ENCODE measurements at places on chromosomes 7 and 10.
A peak's percentile ranks its signal among the peaks of the same experiment; 100 is the strongest.

DNA sequence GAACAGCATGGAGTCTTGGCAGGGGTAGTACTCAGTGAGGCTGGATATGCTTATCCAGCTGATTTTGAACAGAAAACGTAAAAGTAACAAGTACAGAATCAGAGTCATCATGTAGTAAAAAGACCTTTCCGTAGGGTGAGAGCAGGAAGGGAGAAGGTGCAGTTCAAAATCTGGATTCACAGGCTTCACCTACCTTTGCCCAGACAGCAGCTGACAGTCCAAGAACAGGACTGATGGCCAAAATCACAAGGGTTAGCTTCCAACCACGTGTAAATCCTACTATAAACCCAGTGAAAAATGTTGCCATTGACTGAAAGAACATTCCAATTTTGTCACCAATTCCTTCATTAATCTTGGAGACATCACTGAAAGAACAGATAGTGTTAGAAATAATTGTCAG lies 34.8 kb downstream of the ABCB1 start:
- DNase-seq = no peak

- no peak for DNase-seq
Measured at GRCh38 chr7:105963038-105963667, at the start of gene CDHR3. Gene CDHR3, plus strand, starts transcription at chr7:105963264. Its CDS starts 55 bp downstream, at chr7:105963319.

DNA sequence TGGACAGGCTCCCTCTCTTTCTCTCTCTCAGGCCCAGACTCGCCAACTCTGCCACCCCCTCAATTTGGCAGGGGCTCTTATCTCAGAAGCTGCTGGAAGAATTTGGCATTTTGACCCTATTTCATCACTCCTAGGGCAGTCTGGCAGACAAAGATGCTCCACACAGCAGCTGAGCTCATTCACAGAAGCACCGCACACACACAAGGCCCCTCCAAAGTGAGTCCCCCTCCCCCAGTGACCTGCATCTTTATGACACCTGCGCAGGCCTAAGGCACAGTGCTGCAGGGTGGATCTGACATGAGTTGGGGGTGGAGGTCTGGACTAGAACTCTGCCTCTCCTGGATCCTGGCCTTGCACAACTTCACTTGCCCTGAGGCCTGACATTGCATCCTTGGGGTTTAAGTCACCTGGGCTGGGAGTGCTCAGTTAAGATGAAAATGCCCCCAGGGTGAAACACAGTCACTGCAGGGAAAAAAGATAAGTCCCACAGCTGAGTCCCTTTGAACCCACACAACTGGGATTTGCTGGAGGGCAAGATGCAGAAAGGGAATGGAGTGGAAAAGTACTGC lies 41.1 kb upstream of the DUSP5 start:
- DNase-seq = no peak

DNA sequence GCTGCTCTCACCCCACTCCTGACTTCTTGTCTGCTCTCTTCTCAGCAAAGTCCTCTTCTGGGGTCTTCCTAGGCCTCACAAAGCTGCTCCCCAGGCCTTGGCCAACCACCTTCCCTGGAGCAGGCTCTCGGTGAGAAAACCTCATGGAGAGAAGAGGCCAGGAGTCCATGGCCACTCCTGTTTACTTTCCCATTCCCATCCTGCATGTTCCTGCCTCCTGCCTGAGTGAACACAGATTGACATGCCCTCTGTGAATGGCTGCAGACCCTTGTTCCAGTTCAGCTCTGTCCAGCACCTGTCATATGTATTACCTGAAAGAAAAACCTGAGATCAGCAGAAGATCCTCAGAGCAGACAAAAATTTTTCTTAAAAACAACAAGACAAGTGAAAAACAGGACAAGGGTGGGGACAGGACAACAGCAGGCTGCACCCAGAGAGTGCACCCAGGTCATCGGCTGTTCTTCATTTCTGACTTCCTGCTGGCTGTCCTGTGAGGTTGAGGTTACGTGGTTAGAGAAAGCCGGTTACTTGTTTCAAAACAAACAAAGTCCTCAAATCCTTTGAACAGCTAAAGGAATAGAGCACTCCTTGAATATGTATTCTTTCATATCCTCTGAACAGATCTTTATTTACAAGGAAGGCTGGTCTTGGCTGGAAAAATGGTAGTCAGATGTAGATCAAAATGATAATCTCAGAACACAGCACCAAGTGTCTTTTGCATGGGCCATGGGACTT lies 34.0 kb upstream of the DLD start:
- DNase-seq = no peak

DNA sequence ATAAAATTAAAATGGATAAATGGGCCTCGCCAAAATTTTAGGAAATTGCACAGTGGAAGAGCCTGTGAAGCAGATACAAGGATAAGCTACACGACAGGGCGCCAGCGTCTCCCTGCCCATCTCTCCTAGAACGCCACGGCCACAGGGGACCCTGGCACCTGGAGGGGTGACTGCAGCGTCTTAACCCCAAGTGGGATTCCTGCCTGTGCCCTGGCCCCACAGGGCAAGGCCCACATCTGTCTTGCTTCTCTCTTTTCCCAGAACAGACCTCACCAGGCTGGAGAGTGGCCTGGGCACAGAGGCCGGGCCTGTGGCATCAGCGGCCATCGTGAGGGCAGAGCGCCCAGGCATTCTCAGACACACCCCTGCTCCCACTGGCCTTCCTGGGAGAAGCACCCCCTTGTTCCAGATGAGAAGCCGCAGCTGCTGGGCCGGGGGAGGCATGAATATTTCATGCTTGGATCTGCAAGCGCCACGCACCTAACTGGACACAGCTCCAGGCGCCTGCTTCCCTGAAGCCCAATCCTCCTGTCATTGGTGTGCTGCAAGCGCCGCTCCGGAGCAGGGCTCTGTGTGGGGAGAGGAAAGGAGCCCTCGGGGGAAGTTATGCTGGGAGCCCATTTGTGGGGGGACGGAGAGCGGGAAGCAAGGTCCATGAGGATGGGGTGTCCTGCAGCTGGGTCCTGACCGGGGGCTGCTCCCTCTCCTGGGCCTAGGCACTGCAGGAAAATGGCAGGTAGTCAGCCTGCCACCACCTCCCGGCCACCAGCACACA lies 153.5 kb downstream of the ELFN1 start:
- DNase-seq = no peak

DNA sequence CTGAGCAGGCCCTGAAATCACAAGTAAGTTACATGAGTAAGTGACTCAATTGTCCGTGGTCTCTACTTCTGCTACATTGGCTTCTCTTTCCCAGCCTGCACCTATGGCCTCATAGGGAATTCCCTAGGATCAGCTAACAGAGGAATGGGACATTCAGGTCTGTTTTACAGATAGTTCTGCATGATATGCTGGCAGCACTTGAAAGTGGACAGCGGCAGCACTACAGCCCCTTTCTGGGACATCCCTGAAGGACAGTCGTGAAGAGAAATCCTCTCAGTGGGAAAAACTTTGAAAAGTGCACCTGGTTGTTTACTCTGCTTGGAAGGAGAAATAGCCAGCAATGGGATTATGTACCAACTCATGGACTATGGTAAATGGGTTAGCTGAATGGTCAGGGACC lies 293.1 kb upstream of the CACNA2D1 start:
- DNase-seq = no peak

- DNase-seq = no peak
Measured at GRCh38 chr7:57653262-57653830, 203.4 kb downstream of the ZNF716 start.

DNA sequence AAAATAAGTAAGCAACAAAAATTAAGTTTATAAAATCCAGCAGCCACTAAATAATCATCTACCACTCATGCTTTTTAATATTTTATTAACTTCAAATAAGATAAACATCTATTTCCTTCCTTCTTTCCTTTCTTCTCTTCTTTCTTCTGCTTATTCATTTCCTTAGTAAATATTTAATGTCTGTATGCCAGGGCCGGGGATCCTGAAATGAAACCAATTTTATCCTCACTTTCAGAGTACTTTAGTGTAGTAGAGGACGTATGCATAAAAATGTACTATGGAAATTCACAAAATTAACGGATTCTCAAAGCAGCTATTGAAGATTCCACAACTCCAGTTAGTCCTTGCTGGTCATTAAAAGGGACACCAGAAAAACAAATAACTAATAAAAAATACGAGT lies 224.7 kb downstream of the VTI1A start:
- DNase-seq = no peak

DNA sequence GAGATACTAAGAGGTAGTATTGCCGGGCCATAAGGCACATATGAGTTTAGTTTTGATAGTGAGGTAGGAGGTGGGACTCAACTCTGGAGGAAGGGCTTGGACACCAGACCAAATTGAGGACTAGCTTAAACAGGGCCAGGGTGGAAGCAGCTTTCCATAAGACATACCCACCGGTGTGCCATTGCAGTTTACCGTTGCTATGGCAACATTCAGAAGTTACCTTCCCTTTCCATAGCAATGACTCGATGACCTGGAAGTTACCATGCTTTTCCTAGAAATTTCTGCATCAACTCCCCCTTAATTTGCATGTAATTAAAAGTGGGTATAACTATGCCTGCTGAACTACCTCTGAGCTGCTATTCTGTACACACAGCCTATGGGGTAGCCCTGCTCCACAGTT lies 10.9 kb upstream of the SNX10 start:
- DNase-seq = no peak

DNA sequence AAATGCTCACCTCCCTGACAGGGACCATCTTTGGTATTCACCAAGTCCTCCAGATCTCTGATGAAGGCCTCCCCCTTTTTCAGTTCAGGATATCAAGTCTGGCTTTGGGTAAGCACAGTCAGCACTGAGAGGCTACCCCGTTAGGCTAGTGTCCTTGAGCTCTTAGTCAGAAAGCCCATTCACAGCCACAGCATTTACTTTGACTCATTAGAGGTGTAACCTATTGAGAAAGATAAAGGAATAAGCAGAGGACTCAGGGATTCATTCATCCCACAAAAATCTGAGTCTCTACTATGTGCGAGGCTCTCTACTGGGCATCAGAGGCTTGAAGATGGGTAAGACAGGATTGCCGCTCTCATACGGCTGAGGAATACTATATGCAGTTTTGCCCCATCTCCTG lies 14.0 kb upstream of the RAMP3 start:
- DNase-seq = peak; percentile 75

- DNase-seq = no peak
Measured at GRCh38 chr10:79027147-79028055, 41.4 kb upstream of the ZMIZ1 start.

- DNase-seq = no peak
Measured at GRCh38 chr7:11104578-11104977, 130.9 kb downstream of the PHF14 start.
